Stimulated activated CD4-positive, alpha-beta T cell treated with anti-CD3 and anti-CD28 coated beads, Interleukin-1b, Interleukin-23, amount 100 ng/mL, for 1 hour (primary cell): ENCODE measurements at places on chromosomes 1 and 21.

- no peak for DNase-seq
Observed at GRCh38 chr1:220151454-220151853, 57.5 kb downstream of the IARS2 start.

- no peak for DNase-seq
Observed at GRCh38 chr1:62429581-62429980, 7.3 kb upstream of the USP1 start.

GRCh38 chr1:177596485-177596884, 373.4 kb downstream of the SEC16B start:
- no peak for DNase-seq

DNA sequence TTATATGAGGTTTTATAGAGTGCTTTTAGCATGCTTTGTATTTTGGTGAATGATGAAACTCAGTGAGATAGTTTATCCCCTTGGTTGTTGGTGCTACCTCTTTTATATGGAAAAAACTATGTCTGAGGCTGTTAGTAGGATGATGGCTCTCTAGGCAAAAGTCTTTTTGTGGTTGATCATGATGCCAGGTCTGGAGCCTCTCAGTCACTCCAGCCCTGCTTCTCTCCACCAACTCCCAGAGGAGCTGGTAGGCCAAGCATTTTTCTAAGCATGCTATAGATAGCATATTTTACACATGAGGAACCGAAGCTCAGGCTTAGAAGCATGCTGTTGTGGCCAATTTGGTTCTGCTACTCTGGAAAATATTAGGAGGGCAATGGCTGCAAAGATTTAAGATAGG, 82.2 kb downstream of the FMN2 start:
- no peak for DNase-seq
